ENCODE measurements at places on chromosomes 4 and X.

DNA sequence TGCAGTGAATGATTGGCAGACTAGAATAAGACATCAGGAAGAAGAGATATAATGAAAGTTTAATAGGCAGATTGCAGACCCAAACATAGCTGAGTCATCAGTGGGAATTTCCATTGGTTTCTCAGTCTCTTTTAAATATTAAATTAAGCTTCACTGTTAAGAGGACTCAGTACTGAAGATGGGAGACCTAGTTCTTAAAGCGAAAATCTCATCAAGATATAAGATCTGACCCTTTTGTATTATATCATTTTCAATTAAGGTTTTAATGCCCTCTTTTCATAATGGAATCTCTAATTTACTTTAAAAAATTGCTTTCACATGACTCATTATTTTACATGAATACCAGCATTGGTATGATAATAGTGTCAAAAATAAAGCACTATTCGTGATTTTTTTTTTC, 168.9 kb upstream of the ATOH1 start:
- DNase-seq: no peak

DNA sequence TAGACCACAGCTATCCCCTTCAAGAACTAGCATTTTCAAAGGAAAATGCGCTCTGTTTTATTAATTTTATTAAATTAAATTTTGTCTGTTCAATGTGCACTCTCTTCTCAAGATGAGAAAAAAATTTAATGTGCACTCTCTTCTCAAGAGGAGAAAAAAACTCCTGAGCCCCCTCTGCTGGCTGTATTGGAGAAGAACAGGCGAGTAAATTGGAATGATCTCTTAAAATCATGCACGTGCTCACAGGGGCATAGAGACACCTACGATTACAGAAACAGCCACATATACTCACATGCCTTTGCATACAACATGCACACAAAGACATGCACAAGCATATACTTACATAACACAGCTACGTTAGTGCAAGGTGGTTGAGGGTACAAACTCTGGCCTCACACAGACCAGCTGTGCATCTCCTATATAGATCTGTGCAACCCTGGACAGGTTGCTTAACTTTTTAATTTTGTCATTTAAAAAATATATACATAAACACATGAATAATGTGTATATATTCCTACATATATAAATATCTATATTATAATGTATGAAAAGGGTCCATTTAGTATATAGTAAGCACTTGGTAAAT, 176.2 kb upstream of the CXorf66 start:
- DNase-seq: no peak

GRCh38 chrX:153955228-153955732, 10.8 kb upstream of the RENBP start:
- DNase-seq: no peak

DNA sequence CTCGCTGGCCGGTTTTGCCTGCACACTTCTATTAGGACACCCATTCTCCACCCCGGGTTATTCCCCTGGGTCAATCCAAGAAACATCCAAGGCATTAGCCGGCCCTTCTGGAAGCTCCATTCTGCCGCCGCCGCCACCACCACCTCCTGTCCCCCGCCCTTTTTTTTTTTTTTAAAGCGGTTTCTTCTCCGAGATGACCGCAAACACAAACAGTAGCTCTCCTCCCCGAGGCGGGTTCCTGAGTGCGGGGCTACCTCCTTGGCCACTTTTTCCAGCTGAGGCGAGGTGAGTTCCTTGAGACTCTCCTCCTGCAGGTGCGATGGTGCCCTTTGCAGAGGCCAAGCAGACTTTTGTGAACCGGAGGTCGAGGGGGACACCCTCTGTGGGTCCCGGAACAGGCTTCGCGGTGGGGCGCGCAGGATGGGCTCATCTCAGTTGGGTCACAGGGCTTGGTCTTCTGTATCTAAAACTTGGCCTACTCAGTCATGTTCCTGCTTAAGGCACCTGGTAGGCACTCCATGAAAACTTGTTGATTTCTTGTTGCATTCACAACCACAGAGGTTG, 930 bp downstream of the NWD2 start:
- DNase-seq: no peak

DNA sequence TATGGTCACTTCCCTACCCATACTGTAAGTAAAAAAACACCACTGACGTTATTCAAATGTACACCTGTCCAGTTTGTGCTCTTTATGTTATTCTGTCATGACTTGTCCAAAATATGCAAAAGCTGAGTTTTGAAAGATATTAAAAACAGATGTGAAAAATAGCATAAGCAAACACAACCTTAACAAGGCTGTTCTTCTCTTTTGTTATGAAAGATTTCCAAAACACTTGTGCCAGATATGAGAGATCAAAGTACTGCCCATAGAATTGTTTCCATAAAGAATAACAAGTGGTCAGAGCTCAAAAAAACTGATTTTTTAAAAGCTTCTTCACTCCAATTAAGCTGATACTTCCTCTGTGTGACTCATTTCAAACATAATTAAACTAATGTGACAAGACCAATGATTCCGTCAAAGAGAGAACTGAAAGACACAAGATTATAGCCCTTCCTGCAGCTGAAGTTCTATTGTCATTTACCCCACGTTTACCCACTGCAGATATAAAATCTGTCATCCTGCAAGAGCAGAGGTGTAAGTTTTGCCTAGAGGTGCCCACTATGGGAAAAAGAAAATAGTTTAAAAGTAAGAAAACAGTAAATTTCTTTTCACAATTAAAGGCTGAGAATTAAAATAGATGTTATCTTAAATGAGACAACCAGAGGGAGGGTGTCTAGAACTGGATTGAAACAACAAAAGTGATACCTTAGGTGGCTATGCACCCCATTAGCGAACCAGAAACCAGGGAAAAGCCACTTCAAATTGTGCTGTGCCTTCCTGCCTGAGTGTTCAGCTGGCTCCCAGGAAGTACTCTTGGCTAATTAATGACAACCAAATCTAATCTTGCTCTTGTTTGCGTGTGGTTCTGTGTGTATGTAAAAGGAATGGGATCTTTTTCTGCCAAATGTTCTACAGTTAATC, 30.1 kb downstream of the RASSF6 start:
- no peak for DNase-seq

GRCh38 chr4:10345381-10345784, 111.8 kb downstream of the ZNF518B start:
- DNase-seq: no peak

DNA sequence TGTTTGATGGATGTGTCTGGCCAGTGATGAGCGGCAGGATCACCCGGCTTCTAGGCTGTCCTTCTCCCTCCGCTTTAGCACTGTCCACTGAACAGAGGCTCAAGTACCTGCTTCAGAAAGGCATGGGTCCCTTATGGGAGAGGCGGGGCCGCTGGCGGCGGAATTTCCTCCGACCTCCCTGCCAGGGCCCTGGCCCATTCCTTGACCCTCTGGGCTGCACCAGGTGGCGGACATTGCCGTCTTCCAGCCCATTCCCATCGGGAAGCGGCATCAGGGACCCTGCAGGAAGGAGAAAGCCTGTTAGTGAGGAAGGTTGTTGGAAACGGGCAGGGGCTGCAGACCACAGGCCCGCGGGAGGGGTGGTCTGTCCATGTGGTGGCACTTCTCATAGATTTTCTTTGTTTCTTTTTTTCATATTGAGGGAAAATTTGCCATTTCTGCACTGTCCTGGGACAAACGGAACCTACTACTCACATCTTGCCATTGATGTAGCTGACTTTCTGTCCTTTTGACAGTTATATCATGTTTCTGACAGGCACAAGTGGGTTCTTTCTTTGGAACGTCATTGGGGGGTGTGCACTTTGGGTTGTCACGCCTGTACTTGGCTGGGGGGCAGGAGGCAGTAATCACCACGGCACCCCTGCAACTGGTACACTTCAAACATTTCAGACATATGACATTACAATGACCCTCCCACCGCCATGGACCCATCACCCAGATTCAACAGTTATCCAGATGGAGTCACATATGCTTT, 6.1 kb downstream of the APLN start:
- DNase-seq: no peak

DNA sequence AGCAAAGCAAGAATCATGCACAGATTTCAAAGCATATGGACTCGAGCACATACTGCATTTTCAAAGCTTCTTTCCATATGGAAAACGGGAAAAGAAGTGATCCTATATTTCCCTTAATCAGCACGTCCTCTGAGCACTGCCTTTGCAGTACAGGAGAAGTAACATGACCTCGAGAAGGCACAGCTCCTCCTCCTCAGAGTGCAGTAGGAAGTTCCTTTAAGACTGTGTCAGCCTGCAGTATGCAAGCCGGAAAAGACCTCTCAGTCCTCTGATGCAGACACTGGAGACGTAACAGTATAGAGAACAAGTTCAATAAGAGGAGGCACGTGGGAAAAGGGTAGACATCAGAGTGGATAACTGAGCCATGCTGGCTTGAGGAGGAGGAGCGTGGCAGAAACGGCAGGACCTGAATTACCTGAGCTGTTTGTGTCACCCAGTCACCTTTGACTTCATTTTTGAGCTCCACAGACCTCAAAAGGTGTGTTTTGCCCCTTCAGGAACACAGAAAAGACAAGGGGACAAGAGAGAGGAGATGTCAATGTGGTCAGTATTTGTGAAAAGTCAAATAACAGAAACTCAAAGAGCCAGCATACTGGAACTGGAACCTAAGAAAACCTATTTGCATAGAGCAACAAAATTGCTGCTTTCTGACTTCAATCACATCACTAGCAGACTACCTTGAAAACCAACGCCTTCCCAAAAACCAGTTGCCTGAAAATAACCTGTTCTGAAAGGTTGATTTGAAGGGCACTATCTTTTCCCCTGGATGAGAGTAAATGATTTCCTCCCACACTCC, 20.8 kb downstream of the IRF2 start:
- no peak for DNase-seq

All from stimulated activated CD8-positive, alpha-beta memory T cell treated with anti-CD3 and anti-CD28 coated beads, Interleukin-12 subunit alpha, Interleukin-12 subunit beta, amount 100 ng/mL, for 1 hour (primary cell).